Mucosa of descending colon (tissue), 3 donors: ENCODE measurements at places on chromosomes 11 and 22. TPM values are rescaled to one million over a fixed set of nuclear protein-coding genes. Genes with fewer than 3 reads are reported as not detected.

- peak; percentile 72 for DNase-seq
These were observed 12.3 kb upstream of the BID start for GRCh38 chr22:17786435-17787161.

GRCh38 chr11:111452817-111453552 lies 59.2 kb downstream of the BTG4 start:
- no peak for DNase-seq

GRCh38 chr11:69866648-69867047 lies 47.4 kb upstream of the FGF3 start:
- no peak for DNase-seq

GRCh38 chr22:44142421-44143104 lies 38.2 kb upstream of the PARVG start:
- no peak for DNase-seq

GRCh38 chr11:91794146-91794545 lies 430.5 kb upstream of the FAT3 start:
- DNase-seq: no peak

DNA sequence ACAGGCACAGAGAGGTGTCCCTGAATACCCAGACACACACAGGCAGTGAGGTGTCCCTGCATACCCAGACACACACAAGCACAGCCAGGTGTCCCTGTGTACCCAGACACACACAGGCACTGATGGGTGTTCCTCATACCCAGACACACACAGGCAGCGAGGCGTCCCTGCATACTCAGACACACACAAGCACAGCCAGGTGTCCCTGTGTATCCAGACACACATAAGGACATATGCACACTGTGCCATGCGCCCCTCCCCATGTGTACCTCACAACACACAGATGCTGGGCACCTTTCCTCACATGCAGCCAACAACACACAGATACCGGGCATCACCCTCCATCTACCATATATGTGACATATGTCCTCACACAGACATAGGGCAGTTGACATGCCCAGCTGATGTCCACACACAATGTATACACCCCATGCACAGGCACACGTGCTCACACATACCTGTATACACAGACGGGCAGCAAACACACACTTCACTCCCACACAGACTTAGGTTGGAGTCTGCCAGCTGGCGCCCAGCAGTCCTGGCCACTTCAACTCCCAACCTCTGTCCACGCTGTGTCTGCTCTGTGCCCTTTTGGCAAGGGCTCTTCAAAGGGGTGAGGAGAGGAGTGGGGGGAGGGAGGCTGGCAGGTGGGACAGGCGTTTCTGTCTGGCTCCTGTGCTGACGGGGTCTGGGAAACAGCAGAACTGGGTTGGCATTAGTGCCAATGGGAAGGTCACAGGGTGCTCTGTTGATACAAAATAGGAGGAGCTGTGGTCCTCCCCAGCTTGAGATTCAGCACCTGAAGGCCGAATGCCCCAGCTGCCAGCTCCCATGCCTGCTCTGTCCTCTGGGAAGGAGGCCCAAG lies 69.4 kb upstream of the ALX4 start:
- no peak for DNase-seq

DNA sequence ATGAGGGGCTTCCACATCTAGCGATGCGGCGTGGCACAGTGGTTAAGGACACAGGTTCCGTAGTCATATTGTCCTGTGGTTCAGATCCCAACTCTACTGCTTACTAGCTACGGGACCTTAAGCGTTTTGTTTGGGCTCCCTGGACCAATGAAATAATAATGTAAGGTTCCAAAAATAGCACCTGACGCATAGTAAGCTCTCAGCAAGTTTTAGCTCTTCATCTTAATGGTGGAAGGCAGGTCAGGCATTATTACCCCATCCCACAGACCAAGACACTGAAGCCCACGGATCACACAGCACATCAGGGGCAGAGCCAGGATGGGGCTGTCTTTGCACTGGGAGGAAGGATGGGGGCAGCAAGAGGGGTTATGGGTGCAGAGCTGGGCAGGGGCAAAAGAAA lies 13.0 kb downstream of the DNAJB13 start:
- no peak for DNase-seq

GRCh38 chr11:112318184-112318591 lies 57.5 kb upstream of the PLET1 start:
- no peak for DNase-seq

- no peak for DNase-seq
These were observed 670 bp downstream of the MYEOV start for GRCh38 chr11:69294571-69295078.

DNA sequence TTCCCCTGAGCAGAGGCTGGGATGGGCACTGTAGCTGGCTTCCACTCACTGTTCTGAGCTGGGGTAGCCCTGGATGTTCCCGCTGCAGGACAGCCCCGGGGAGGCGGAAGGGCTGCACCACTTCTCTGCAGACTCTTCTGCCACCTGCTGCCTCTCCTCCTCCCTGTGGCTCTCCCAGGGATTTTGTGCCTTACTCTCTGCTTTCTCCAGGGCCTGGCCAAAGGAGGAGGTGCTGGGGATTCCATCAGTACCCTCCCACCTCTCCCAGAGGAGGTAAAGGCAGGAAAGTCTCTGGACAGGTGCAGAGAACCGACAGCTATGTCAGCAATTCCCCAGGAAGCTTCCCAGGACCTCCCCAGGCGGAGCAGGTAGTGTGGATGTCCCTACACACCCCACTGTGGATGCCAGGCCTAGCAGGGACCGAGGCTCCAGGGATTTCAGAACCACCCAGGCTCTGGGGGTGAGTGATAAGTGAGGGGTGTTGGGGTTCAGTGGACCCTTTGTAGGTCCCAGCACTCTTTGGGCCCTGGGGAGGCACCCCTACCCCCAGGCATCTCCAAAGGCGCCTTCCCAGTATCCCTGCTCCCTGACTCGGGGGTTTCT lies 11.3 kb downstream of the DUSP8 start:
- no peak for DNase-seq

- no peak for DNase-seq
These were observed 452.1 kb downstream of the MN1 start for GRCh38 chr22:27349456-27349855.

GRCh38 chr22:30191040-30191701 lies 55.4 kb downstream of the LIF start:
- DNase-seq: no peak

DNA sequence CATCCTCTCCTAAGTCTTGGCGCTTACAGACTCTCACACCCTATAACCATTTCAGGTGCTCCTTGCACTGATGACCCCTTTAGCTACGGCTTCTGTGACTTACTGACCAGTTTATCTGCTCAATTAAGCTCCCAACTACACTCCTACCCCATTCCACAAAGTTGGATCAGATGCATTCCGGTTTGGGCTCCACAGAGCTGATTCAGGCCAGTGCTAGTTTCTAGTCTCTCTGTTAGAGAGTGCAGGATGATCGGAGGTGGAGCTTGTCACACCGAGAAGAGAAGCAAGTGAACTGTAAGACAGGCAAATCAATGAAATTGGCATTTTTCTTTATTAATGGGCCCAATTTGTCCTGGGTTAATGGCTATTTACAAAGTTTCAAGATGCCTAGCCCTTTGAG lies 436.8 kb upstream of the CADM1 start:
- DNase-seq: no peak

- DNase-seq: no peak
These were observed 8.8 kb upstream of the APOL5 start for GRCh38 chr22:35708917-35709316.

GRCh38 chr11:73275381-73275750 lies 3.2 kb downstream of the P2RY6 start:
- no peak for DNase-seq

DNA sequence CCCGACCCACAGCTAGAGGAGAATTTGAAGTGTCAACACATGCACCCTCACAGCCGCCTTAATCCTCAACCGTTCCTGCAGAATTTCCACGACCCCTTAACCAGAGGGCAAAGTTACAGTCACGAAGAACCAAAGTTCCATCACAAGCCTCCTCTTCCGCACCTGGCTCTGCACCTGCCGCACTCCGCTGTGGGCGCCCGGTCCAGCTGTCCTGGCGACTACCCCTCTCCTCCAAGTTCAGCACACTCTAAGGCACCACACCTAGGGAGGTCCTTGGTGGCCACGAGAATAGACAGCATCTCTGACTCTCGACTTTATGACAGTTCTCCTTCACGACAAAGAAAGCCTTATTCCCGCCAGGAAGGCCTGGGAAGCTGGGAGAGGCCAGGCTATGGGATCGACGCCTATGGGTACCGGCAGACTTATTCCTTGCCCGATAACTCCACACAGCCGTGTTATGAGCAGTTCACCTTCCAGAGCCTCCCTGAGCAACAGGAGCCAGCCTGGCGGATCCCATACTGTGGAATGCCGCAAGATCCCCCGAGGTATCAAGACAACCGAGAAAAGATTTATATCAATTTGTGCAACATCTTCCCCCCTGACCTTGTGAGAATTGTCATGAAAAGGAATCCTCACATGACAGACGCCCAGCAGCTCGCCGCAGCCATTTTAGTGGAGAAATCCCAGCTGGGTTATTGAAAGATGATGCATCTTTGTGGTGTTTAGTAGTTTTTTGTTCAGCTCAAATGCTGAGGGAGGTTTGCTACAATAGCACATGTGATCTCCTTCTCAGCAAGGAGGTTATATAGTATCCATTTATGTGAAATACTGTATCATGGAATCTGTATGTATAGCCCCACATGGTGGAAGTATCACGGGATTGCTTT lies 72.1 kb downstream of the ZC3H12C start:
- DNase-seq: no peak

- DNase-seq: no peak
These were observed 20.6 kb downstream of the EHF start for GRCh38 chr11:34641456-34641855.

GRCh38 chr22:35409783-35410662 lies 10.1 kb downstream of the MCM5 start:
- no peak for DNase-seq

GRCh38 chr11:43376594-43376993 lies 17.9 kb downstream of the TTC17 start:
- DNase-seq: no peak

DNA sequence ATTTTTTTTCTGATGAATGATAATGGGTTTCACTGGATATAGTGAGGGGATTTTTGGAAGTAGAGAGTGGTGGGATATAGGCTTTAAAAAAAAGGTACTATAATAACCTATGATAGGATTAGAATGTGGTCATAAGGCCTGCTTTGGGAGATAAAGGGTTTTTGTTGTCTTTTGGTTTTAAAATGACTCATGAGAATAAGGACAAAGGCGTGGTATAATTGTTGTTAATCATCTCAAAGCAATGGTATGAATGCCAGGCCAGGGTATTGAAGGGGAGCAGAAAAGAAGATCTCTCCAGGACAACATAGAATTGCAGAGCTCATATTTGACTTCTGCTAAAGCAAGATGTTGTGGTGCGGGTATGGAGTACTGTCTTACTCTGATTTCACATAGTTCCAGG lies 579.4 kb downstream of the JRKL start:
- DNase-seq: no peak

DNA sequence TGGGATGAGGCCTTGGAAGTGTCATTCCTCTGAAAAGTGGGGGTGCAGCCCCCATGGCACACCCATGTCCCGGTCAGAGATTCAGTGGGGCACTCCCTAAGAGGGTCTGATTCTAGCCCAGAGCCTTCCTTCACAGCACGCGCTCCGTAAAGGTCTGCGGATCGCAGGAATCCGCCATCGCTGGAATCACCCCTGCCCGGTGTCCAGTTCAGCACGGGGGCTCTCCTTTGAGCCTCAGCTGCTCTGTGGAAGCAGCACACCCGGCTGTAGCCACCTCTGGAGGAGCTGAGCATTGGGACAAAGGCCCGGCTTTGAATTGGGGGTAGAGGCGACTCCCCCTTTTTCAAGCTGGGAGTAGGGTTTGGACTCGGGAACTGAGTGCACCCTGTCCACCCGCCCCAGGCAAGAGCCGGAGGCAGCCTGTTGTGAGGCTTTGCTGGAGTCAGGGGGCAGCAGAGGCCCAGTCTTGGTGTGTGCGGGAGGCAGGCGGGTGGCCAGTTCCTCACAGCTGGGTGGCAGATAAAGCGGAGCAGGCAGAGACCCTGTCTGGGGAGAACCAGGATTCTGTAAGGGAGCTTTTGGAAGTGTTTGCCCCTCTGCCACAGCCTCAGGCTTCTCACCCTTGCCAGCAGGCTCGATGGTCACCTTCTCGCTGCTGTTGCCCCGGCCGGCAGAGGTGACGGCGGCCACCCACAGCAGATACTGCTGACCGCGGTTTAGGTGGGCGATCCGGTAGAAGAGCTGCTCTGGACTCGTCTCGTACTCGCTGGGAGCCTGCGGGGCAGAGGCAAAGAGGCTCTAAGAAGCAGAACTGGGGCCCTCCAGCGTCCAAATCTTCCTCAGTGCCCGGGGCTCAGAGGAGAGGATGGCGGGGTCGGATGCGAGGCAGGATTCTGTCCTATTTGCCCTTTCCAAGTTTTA lies 115.9 kb downstream of the CEP164 start:
- DNase-seq: peak; percentile 65

DNA sequence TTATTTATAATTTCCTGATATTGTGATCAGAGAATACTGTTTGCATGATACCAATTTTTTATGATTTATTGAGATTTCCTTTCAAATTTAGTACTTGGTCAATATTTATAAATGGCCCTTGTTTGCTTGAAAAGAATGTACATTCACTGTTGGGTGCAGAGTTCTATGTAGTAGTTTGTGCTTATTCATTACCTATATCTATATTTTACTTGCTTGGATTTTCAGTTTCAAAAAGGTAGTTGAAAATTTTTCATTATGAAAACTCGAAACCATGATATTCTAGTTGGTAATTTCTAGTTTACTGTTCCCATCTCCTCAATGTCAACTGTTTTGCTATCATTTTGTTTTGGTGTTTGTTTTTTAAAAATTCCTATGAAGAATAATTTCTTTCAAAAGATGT lies 155.7 kb downstream of the AASDHPPT start:
- no peak for DNase-seq

GRCh38 chr11:16840951-16841350 lies 102.5 kb downstream of the C11orf58 start:
- no peak for DNase-seq

The ART1 gene
- total RNA-seq: 1.8 TPM

The SSTR3 gene
- total RNA-seq: 0.10 TPM

The PKNOX2 gene
- 1.9 TPM for total RNA-seq

The ALX4 gene
- not detected for total RNA-seq

The RIBC2 gene
- 0.41 TPM for total RNA-seq

The NXPE1 gene
- 194 TPM for total RNA-seq

The FOLR3 gene
- total RNA-seq: not detected

The OR5A1 gene
- total RNA-seq: not detected

The KRTAP5-6 gene
- not detected for total RNA-seq

The PTDSS2 gene
- 34.8 TPM for total RNA-seq

The SNX32 gene
- total RNA-seq: 9.4 TPM

The TPBGL gene
- 0.17 TPM for total RNA-seq

The TRIM48 gene
- total RNA-seq: not detected

The LIF gene
- total RNA-seq: 10.0 TPM

The EFCAB6 gene
- 1.1 TPM for total RNA-seq
